ENCODE measurements at places on chromosomes 5 and 9. TPM values are rescaled to one million over a fixed set of nuclear protein-coding genes. Genes with fewer than 3 reads are reported as not detected.

EMB gene
- polyA plus RNA-seq, result 3.6 TPM

SHB gene
- polyA plus RNA-seq, result 16.1 TPM

GRCh38 chr9:21616082-21616778, 134.1 kb upstream of the IFNE start:
- H3K4me3 ChIP-seq, result no peak overlapping the region
- H3K4me1 ChIP-seq, result no peaks in the 10 kb centered on the region
- H3K27me3 ChIP-seq, result no peaks in the 10 kb centered on the region
- no peaks in the 10 kb centered on the region for H3K36me3 ChIP-seq
- no peak for DNase-seq

DNA sequence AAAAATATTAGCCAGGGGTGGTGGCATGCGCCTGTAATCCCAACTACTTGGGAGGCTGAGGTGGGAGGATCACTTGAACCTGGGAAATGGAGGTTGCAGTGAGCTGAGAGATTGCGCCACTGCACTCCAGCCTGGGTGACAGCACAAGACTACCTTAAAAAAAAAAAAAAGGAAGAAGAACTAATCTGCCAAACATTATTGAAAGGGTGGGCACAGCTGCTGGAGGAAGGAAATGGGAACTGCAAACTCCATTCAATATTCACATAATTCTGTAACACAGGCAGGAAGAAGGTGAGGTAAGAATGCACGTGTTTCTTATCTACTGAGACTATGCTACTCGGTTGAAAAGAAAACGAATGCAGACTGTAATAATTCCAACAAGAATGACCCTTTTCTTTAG, 121.1 kb upstream of the GNA14 start:
- H3K4me3 ChIP-seq, result no peak overlapping the region
- H3K27me3 ChIP-seq, result no peaks in the 10 kb centered on the region
- H3K36me3 ChIP-seq, result no peaks in the 10 kb centered on the region
- no peaks in the 10 kb centered on the region for H3K4me1 ChIP-seq
- H3K27ac ChIP-seq, result no peak overlapping the region

All from spinal cord (tissue), 10 donors.